ENCODE measurements at places on chromosomes 7 and 10.

DNA sequence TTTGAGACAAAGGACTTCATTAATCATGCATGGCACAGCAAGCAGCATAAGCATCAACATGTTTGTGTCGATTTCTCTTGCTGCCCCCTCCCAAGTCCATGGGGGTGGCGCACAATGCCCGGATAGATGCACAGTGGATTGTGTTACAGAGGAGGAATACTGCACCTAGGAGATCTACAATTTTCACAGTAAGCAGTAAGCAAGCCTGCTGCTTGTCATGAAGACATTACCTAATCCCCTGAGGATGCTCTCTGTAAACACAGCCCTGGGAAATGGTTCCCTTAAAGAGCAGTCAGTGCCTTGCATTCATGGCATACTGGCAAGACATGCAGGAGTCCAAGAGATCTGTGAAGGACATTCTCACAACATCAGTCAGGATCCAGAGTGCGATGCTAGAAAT is 137.7 kb downstream of the ETV1 start:
- peak; percentile 65 for DNase-seq

DNA sequence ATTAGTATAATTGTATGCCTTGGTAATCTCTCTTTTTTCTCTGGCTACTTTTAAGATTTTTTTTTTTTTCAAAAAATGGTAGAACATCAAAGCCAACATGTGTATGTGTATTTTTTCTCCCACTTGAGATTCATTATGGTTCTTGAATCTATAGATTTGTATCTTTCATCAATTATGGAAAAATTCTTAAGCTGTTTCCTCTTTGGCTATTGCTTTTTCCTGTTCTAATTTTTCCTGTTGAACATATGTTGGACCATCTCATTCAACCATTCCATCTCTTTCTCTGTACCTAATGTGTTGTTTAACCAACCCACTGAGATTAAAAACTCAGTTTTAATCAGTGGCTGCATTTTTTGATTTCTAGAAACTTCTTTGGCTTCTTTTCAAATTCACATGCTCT is 107.2 kb downstream of the HECTD2 start:
- DNase-seq = no peak

DNA sequence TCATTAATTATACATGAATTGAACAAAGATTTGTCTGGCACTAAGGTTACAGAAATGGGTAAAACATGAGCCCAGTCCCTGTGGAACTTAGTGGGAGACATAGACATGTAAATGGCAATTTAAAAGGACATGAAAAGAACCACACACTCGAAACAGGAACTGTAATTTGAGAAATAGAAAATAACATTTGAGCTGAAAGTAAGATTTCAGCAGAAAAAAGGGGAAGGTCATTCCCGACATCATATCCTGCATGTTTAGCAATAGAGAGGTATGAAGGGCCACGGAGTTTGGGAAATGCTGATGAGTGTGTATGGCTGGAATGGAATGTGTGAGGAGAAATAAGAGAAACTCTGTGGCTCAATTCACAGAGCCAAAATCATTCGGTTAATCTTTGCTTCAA is 175.4 kb upstream of the AHR start:
- DNase-seq = peak; percentile 64

GRCh38 chr10:98170249-98171117 is 36.0 kb downstream of the R3HCC1L start:
- peak; percentile 19 for DNase-seq

DNA sequence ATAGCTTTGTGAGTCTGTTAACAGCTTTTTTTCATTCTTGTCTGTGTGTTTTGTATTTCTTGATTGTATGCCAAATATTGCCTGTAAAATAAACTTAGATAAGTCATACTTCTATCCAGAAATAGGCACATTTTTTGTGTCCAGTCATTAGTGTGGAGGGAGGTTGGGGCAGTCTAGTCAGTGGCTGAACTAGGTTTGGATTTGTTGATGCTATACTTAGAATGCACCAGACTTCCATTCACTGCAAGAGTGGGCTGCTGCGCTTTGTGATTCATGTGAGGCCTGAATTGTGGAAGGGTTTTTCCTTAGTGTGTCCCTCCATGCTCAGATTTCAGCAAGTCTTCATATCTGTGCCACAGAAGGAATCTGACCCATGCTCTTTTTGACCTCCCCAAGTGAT is 50.0 kb downstream of the TRUB1 start:
- peak; percentile 85 for DNase-seq

- DNase-seq = peak; percentile 60
Observed at GRCh38 chr10:88754287-88754686, 5.5 kb upstream of the LIPN start.

GRCh38 chr7:51297986-51298385 is 18.6 kb downstream of the COBL start:
- DNase-seq = no peak

- DNase-seq = no peak
Observed at GRCh38 chr10:91153508-91153907, 67.0 kb upstream of the PCGF5 start.

DNA sequence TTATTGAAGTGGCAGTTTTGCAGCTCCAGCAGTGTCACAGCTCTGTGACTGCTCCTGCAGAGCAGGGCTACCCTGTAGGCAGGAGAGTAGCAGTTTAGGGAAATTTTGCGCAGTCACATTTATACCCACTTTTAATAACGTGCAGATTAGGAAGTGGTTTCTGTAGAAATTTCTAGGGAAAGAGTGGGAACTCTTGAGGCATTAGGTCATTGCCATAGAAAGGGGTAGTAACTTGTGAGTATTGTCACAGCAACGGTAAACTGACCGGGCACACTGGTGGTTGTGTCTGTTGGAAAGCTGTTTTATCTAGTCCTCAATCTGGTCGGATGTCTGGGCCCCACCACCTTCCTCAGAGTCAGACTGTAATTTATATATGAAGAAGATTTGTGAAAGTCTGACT is 51.9 kb downstream of the CDC14C start:
- no peak for DNase-seq

DNA sequence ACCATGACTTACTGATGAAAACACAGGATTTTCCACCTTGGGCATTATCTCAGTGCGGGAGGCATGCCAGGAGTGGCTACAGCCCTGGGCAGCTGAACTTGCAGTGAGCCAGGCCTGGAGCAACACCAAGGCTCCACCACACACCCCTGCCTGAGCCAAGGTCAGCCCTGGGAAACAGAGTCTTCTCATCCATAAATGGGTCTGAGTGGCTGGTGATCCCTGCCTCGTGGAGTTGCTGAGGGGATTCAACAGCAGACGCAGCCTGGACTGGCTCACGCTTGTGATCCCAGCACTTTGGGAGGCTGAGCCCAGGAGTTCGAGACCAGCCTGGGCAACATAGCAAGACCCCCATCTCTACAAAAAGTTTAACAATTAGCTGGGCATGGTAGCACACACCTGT is 32.2 kb downstream of the SPOCK2 start:
- DNase-seq = no peak

DNA sequence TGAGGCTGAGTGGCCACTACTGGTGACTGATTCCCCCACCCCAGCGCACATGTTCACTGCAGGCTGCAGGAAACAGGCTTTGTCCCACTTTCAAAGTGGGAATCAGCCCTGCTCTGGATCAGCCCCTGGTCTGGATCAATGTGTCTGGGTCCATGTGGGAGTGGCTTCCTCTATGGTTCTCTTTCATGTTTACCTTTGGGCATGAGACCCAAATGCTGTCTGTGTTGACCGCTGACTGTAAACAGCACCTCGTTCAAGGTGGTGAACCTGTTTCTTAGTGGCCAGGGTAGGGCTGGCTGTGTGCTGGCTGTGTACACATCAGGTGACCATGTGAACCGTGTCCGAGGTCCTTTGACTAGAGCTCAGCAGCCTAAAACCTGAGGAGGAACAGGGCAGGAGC is 121.8 kb downstream of the CAMK1D start:
- no peak for DNase-seq

- DNase-seq = no peak
Observed at GRCh38 chr7:129575699-129576098, 35.8 kb upstream of the NRF1 start.

DNA sequence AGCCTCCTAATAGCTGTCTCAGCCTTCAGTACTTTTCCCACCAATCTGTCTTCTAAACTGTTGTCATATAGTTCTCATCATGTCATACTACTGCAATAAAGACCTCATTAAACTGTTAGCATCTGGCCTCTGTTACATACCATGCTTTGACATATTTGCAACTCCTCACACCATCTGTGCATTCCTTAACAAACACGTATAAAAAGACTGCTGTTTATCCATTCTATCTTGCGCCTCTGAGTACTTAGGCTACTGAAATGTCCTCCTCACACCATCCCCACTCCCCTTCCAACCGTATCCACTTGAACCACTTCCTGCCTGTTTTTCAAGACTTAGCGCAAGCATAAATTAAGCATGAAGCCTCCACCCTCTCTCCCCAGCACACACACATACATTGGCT is 41.6 kb downstream of the SLC16A9 start:
- no peak for DNase-seq

DNA sequence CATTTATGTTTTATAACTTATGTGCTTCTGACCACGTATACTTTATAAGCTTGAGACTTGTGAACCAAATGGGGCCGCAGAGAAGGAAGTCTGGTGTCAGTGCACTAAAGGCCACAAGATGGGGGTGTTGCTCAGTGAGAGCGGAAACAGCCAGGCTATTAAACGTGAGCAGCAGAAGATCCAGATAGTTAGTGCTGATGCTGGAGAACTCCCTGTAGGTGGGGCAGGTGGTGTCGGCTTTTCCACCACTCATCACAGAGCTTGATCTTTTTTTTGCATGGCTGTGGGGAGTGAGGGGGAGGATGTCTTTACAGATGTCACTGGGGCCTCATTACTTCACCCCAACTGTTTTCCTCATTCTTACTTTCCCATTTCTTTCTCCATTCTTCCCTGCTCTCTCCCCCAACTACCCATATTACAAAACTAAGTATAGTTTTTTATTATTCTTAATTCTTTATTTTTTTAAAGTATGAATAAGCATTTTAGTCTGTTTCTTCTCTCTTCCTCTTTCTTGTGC is 34.7 kb downstream of the ACADSB start:
- DNase-seq = peak; percentile 60

- DNase-seq = no peak
Observed at GRCh38 chr10:62183857-62184795, 84.5 kb downstream of the RTKN2 start.

GRCh38 chr7:73435471-73436009 is 2.0 kb downstream of the FZD9 start:
- no peak for DNase-seq

- DNase-seq = peak; percentile 38
Observed at GRCh38 chr10:21831986-21832820, 171.3 kb downstream of the DNAJC1 start.

GRCh38 chr7:101173752-101174244 is 6.3 kb downstream of the NAT16 start:
- peak; percentile 11 for DNase-seq

GRCh38 chr7:135964791-135965190 is 12.4 kb downstream of the MTPN start:
- DNase-seq = no peak

- no peak for DNase-seq
Observed at GRCh38 chr10:115951242-115951641, 321.8 kb downstream of the GFRA1 start.

- no peak for DNase-seq
Observed at GRCh38 chr10:76729841-76730487, 907.6 kb downstream of the KCNMA1 start.

GRCh38 chr7:24907311-24907886 is 72.6 kb downstream of the OSBPL3 start:
- DNase-seq = peak; percentile 42

GRCh38 chr7:94420328-94420727 is 25.6 kb downstream of the COL1A2 start:
- no peak for DNase-seq

DNA sequence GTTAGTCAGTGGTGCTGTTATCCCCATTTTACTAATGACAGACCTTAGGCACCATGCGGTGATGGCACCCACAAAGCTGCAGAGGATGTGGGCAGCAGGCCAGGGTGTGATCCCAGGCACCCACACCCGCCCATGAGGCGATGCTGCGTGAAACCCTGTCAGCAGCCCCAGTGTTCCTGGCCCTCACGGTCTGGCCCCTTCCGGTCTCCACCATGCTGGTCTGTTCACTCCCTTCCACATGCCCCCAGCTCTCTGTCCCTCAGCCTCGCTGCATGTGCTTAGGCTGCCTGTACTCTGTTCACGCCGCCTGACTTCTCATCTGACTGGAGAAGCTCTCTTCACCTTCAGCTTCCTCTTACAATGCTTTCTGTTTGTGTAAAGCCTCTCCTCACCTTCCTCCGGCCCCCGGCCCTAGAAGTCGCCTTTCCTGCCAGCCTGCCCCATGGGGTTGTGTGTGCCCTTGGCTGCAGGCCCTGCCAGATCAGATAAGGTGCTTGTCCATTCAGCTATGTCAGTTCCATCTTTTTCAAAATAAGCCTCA is 17.6 kb upstream of the ORAI2 start:
- DNase-seq = no peak

DNA sequence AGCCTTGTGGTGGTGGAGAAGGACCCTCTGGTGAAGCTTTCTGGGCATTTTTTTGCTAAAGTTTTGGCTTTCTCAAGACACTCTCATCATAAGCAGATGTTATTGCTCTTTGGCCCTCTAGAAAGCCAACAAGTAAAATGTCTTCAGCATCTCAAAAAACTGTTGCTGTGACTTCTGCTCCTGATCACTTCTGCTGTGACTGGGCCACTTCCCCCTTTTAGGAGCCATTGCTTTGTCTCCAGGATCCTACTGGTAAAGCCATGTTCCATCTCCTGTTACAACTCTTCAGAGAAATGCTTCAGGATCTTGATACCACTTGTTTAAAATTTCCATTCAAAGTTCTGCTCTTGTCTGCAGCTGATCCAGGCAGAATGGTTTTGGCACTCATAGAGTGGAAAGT is 10.9 kb downstream of the PARP12 start:
- no peak for DNase-seq

DNA sequence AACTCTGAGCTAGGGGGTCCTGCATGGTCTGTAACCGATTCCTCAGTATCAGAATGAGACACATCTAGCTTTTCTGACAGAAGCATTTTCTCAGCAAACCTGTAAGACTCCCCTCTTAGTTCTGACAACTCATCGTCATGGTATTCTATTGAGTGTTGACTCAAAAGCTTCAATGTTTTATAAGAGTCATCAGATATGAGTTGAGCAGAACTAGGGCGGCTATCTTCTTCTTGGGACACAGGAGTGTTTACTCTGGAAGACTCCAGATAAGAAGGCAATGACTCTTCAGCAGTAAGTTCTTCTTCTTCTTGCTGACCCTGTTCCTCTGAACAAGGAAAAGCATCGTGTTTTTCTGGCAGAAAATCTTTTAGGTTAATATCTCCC is 167.0 kb upstream of the CCDC6 start:
- DNase-seq = no peak

DNA sequence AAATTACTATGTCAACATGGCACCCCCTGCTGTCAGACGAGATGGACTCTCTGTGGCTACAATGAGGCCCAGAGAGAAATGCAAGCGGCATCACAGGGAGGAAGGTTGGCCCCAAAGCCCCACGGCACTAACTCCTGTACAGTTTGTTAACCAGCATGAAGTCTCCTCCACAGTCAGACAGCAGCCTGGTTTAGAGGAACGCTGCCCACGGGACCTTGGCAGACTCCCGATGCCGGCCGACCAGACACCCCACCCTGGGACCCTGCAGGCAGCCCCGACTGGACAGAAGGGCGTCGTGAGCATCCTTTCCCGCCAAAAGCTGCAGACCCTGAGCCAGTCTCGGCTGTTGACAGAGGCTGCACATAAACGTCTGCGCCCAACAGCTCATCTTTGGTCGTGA is 158.8 kb downstream of the DIP2C start:
- no peak for DNase-seq

Data from HFFc6 (cell line).